ENCODE measurements at places on chromosomes 12 and 14.
A peak's percentile ranks its signal among the peaks of the same experiment; 100 is the strongest.

- no peak for DNase-seq
Measured at GRCh38 chr12:53700567-53700966, 24.7 kb upstream of the ATP5MC2 start.

GRCh38 chr12:42568952-42569915, 20.3 kb downstream of the PRICKLE1 start:
- no peak for DNase-seq

DNA sequence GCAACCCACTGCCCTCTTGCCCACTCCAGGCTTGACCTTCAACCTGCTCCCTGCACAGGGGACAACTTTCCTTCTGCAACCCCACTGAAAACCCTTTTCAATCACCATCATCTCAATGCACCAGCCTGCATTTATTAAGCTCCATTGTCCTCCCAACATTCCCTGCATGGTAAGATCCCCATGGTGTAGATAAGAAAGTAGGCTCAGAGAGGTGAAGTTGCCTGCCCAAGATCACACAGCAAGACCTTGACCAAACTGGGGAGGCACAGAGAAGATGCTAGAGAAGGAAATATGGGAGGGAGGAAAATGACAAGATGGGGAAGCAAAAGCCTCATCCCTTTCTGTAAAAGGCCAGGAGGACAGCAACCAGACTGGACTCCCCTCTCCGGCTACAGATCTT, 9.8 kb downstream of the MSI1 start:
- no peak for DNase-seq

- DNase-seq = no peak
Measured at GRCh38 chr12:80498059-80498728, 54.2 kb downstream of the PTPRQ start.

DNA sequence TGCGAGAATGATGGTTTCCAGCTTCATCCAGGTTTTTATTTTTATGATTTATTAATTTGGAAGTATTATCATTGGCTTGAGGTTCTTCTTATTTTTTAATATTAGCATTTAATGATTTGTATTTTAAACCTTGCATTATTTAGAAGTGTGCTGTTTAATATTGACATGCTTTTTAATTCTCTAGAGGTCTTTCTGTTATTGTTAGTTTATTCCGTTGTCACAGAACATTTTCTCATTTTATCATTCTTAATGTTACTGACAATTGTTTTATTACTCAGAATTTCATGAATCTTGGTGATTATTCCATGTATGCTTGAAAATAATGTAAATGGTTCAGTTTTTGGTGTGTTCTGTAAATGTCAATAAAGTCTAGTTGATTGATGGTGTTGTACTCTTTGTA, 463.5 kb upstream of the NOVA1 start:
- no peak for DNase-seq

DNA sequence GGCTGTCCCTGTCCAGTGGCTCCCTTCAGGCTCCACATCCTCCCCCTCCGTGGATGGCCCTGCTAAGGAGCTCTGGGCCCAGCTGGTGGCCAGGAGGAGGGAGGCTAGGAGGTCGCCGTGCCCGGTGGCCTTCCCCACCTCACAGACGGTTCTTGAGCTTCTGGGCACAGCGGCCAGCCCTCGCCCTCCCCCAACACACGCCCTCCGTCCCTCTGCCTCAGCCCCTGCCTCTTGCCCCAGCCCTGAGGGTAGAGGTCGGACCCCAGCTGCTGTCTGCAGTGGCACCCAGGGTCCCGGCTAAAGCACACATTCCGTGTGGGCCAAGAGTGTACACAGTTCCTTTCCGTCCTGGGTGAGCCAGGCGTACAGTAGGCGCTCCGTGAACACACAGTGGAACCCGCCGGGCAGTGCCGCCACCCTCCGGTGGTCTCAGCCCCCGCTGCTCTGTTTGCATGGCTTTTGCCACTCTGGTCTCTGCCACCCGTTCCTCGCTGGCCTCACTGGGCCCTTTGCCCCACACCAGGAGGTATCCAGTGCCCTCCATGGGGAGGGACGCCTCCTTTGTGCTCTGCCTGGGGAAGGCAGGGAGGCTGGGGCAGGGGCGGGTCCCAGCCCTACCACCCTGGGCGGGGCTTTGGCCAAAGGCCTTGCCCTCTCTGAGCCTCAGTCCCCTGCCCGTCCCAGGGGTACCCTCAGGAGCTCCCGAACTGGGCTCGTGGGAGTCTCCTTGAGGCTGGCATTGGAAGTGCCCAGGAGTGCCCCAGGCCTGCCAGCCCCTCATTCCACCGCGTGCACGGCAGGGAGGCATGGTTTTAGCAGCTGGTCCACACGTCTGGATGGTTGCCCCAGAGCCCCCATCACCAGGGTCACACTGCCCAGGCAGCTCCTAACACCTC, 13.0 kb downstream of the TRMT61A start:
- DNase-seq = no peak

GRCh38 chr14:67778792-67779191, 37.6 kb downstream of the ZFYVE26 start:
- no peak for DNase-seq

DNA sequence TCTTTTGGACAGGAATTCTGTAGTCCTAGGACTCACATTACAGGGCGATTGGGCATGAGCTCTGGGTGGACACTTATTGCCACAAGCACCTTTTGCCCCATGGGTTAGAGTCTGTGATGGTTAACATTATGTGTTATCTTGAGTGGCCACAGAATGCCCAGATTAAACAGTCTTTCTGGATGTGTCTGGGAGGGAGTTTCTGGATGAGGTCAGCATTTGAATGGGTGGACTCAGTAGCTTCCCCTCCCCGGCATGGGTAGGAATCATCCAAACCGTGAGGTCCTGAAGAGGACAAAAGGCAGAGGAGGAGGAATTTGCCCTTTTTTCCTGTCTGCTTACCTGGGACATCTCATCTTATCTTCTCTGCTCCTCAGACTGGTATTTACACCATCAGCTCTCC, 85.6 kb downstream of the BMP4 start:
- DNase-seq = no peak

DNA sequence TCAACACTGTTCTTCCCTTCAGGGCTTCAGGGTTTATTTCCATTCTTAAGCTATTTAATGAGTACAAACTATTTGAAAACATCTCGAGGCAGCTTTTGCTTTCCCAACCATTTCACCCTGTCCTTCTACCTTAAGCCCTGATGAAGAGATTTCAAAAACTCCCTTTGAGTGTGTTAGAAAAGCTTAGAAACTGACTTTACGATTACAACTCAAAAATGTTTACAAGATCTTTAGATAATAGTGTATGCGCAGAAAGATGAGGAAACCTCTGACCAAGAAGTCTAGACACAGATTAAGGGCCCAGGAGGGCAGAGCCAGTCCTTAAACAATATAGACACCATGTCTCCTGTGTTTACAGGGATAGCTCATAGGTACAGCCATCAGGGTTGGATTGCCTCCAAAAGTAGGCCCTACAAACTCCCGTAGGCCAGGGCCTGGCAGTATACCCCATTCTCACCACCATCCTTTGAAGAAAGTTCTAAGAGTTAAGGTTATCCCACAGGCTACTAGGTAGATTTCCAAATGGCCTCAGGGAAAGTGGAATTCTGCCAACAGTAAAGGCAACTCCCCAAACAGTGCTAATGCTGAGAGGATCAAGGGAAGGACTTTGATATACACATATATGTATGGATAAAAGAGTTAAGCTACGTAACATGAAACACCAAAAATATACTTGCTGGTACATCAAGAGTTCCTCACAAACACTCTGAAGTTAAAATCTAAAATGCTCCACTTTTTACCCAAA, 11.4 kb upstream of the SOS2 start:
- no peak for DNase-seq

DNA sequence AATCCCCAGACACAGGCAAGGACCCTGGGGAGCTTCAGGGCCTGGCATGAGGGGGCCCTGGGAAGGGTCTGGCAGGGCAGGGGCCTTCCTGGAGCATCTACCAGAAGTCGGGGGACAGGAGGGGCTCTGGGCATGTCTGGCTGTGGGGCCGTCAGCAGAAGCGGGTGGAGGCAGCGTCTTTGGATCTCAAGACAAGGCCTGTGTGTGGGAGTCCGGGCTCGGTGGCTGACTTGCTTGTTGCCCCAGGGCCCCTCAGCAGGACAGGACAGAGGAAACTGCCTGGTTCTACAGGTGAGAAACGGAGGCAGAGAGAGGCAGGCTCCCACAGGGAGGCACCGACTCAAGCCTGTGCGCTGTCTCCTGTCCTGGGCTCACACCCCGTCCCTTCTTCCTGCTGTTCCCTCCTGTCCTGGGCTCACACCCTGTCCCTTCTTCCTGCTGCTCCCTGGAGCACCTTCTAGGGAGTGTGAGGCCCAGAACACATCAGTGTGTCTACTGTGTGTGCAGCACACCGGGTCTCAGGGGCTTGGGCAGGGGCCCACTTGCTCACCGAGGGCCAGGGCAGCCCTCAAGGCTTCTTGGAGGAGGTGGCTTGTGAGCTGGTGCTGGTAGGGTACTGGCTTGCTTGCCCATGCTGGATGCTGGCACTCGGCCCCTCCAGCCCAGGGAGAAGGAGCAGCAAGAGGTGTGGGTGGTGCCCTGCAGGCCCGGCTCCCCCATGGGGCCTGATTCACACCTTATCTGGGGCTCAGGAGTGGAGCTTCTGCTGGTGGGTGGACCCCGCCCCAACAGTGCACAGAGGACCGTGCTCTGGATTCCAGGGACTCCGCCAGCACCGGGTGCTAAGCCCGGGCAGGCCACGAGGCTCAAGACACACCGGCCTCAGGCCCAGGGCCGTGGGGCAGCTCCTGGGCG, 14.9 kb downstream of the ASPG start:
- DNase-seq = no peak

DNA sequence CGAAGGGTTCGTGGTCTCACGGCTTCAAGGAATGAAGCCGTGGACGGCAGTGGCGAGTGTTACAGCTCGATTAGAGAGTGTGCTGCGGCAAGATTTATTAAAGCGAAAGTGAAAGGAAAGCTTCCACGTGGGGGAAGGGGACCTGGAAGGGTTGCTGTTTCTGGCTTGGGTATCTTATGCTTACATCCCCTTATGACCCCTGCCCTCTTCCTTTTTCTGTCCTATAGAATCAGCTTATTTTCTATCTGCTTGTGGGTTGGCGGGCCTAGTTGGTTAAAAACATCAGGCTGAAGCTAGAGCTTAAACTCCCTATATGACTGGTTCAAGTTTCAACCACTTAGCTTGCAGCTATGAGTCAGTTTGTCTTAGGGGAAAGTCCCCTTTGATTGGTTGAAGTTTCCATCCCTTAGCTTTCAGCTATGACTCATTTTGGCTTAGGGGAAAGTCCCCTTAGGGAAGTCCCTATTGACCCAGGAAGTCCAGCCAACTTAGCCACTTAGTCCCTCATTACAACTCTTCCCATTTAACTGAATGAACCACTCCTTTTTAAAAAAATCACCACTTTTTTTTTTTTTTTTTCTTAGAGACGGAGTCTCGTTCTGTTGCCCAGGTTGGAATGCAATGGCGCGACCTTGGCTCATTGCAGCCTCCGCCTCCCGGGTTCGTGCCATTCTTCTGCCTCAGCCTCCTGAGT, 1494.7 kb upstream of the TMEM132C start:
- DNase-seq = peak; percentile 14

- no peak for DNase-seq
Measured at GRCh38 chr12:6786416-6787094, 2.8 kb upstream of the CD4 start.

DNA sequence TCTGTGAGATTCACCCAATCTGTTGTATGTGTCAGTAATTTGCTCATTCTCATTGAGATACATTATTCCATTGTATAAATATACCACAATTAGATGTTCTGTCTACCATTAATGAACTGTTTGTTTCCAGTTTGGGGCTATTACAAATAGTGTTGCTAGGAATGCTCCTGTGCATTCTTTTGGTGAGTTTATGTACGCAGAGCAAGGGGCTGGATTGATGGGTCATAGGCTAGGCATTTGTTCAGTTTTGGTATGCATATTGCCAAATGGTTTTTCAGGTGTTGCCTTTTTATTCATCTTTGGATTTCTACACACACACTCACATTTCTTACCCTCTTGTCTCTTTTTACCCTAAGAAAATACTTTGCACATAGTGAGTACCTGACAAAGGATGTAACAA, 93.4 kb downstream of the GPATCH2L start:
- DNase-seq = no peak

- DNase-seq = no peak
Measured at GRCh38 chr14:100709289-100710284, 17.1 kb upstream of the DLK1 start.

- no peak for DNase-seq
Measured at GRCh38 chr14:75363570-75364227, 64.1 kb upstream of the JDP2 start.

- no peak for DNase-seq
Measured at GRCh38 chr12:115351514-115352077, 667.6 kb upstream of the TBX3 start.

DNA sequence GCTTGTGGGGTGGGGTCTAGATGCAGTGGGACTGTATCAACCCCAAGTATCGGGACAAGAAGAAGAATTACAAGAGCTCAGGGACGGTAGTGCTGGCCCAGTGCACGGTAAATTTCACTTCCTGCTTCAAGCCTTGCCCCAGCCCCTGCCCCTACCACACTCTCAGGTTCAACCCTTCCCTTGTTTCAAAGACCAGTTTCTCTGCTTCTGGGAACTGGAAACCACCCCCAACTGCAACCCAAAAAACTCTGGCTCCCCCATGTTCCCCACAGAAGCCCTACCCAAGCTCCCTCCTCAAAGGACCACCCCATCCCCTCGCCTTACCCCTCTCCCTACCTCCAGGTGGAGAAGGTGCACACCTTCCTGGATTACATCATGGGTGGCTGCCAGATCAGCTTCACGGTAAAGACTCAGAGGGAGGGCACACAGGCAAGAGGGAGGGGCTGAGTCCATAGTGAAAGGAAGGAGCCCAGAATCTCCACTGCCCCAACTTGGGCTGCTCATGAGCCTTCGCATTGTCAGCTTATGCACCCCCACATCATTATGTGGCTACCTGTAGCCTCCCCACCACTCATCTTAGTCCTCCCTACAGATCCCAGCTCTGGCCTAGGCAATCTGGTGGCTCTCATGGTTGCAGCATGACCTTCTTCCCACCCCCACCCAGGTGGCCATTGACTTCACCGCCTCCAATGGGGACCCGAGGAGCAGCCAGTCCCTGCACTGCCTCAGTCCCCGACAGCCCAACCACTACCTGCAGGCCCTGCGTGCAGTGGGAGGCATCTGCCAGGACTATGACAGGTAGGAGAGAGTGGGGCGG, 4.3 kb downstream of the CPNE6 start:
- no peak for DNase-seq

DNA sequence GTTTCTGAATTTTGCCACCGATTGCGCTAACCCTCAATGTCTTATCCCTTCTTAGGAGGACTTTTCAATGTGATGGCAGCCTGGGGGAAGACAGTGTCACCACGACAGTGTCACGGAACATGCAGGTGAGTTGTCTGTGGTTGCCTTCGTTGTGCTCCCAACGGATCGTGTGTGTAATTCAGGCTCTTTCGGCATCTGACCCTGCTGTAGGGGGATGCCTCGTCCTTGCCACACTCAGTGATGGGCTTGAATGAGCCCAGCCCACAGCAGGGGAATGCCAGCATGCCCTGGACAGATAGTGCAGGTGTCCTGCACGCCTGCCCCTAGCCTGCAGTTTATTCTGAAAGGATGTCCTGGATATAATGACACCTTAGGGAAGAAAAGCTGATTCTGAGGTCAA, 123.8 kb upstream of the RTL1 start:
- DNase-seq = no peak

- DNase-seq = peak; percentile 86
Measured at GRCh38 chr14:74018586-74019407, at the start of the genes BBOF1 and ENTPD5. BBOF1 (plus strand) TSS chr14:74019349; CDS start chr14:74019479, 130 bp downstream. ENTPD5 (minus strand) TSS chr14:74019288; CDS start chr14:73988102, 31,186 bp downstream.
